Fibroblast of skin of right quadriceps (primary cell): ENCODE measurements at places on chromosomes 2 and 18.

DNA sequence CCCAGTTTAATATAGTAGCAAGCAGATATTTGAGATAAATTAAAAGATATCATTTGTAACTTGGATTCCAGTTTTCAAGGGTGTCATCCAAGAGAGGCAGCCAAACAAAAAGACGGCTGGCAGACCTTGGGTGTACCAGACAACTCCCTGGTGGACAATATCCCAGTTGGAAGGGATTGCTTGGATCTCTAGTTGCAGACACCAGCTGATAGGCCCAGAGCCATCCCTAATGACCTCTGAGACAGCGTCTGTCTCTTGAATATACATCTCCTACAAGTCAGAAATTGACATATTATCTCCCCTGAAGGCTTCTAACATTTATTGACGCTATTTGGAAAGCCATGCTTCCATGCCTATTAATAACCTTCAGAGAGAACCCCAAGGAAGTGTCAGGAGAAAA is 67.7 kb downstream of the ACVR1 start:
- no peak for DNase-seq

DNA sequence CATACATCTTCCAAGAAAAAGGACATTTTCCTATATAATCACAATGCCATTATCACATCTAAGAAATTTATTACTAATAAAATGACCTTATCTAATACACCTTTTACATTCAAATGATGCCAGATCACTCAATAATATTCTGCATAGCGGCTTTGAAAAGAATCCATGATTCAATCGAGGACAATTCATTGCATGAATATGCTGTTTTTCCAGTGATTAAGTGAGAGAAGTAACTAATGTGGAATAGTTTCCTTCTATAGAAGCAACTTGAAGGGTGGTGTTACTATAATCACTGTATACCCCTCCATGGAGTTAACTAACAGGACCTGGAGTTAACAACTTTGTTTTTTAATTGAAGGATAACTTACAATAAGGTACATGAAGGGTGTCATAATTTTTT is 9.1 kb downstream of the PLEK start:
- DNase-seq: no peak

DNA sequence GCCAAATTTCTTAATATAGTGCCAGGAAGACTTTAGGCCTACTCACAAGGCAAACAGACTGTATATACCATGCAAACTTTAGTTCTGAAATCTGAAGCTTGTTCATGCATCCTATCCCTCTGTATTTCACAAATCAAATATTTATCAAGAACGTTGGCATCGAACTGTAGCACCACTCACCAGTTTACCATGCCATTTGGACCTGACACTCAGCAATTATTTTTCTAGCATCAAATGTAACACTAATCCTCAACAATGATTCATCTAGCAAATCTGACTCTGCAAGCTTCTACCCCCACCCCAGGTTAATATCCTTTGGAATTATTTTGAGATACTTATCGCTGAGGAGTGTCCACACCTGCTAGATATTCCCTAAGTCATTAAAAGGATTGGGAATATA is 1506.6 kb downstream of the LRP1B start:
- no peak for DNase-seq

DNA sequence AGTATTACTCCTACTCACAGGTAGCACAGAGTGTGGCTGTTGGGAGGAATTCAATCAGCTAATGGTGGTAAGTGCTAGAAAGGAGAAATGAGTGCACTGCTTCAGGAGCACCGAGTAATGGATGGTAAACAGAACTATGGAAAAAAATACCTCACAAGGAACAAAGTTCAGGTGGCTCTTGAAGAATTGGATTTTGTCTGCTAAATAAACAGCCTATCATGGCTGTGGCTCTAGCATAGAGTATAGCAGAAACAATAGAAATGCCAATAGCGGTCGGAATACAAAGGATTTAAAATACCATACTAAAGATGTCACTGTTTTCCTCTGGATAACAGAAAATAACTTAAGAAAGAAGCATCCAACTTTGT is 482.5 kb downstream of the NUP35 start:
- DNase-seq: no peak

DNA sequence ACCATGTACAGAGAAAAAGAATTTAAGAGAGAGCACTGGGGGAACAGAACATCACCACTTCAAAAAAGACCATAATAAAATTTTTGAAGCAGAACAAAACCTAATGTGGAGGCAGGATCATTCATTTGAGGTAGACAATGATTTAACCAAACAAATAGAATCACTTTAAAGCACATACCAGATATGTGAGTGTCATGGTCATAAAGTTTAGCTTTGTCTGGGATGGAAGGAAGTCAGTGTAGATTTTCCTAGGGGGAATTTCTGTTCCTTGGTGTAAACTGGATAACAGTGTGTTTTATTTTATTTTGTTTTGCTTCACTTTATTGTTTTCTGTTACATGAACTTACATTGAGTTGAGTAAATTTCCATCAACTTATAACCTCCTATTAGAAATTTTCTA is 120.8 kb downstream of the CRIM1 start:
- DNase-seq: no peak

- DNase-seq: peak; percentile 29
Observed at GRCh38 chr2:207879536-207879935, 109.8 kb upstream of the FZD5 start.

- DNase-seq: no peak
Observed at GRCh38 chr2:38066421-38067115, 9.4 kb downstream of the CYP1B1 start.

GRCh38 chr18:12031846-12032245 is 50.5 kb downstream of the IMPA2 start:
- peak; percentile 80 for DNase-seq

DNA sequence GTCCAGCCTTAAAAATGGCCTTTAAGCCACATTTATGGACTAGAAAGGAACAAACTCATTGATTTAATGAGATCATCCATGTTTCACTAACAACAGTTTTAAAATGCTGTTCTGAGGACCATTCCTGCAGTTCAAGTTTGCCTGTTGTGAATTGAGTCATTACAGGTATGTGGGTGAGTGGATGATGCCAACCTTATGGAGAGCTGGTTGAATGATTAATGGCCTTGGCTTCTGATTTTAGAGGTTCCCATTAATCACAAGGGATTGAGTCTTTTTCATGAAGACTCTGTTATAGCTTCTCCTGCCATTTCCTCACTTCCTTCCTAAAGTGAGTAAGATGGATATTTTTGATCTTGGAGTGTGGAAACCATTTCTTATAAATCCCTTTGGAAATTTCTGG is 459.8 kb upstream of the SLC14A2 start:
- DNase-seq: no peak

- DNase-seq: peak; percentile 60
Observed at GRCh38 chr2:10497797-10498251, 49.7 kb upstream of the ODC1 start.

- DNase-seq: peak; percentile 53
Observed at GRCh38 chr18:63963615-63964256, 6.1 kb upstream of the SERPINB8 start.

DNA sequence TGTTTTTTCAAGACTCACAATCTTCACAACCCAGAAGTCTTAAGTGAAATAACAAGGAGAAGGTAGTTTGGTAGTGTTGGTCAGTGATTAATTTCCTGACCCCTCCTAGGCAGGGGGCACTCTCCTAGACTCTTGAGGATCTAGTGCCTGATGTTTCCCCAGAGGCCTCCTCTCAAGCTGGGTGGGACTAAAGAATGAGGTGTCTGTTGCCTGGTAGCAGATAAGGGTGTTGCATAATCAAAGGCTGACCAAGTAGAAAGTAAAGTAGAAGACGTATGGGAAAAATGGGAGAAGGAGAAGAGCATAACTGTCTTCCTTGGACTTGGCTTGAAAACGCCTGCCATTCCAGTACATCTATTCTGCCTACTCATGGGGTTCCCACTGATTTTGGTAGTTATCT is 37.8 kb downstream of the VIT start:
- DNase-seq: no peak

- no peak for DNase-seq
Observed at GRCh38 chr2:12062053-12062395, 315.6 kb downstream of the LPIN1 start.

- DNase-seq: peak; percentile 45
Observed at GRCh38 chr2:106542746-106543359, 55.7 kb downstream of the CD8B2 start.

- peak; percentile 92 for DNase-seq
Observed at GRCh38 chr2:157874997-157875640, 1.0 kb downstream of the ACVR1 start.

GRCh38 chr2:143623909-143624260 is 494.7 kb downstream of the ARHGAP15 start:
- DNase-seq: no peak

DNA sequence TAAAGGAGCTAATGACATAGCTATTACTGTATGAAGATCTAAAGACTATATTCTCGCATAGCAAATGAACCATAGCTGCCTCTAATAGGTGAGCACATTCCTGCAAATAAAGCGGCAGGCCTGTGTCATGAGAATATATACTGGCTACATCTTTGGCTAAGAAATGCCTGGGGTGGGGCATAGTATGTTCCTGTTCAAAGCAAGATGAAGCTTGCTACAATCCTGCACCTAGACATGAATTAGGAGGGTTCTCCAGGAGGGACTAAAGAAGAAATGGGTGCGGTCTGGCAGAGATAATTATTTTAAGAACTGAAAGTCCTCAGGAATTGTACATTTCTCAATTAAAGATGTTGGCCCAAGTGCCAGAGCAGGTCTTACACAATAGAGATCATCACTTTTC is 46.8 kb upstream of the PLA2R1 start:
- no peak for DNase-seq

GRCh38 chr2:143474586-143474985 is 345.4 kb downstream of the ARHGAP15 start:
- DNase-seq: no peak

DNA sequence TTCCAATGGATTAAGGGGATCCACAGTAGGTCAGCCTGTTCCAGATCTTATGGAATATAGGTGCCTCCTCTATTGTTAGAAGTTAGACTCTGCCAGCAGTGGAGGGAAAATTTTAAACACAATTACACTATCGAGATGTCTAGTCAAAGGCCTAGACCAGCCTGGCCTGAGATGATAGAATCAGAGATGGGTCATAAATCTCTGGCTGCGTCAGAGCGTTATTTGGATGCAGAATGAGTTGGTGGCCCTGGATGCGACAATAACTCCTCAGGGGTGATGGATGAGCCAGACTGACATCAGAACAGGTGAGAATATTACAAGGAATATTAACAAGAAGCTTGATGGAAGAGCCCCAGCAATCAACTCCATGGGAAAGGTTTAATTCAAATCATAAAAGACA is 149.3 kb upstream of the TCF4 start:
- DNase-seq: no peak

DNA sequence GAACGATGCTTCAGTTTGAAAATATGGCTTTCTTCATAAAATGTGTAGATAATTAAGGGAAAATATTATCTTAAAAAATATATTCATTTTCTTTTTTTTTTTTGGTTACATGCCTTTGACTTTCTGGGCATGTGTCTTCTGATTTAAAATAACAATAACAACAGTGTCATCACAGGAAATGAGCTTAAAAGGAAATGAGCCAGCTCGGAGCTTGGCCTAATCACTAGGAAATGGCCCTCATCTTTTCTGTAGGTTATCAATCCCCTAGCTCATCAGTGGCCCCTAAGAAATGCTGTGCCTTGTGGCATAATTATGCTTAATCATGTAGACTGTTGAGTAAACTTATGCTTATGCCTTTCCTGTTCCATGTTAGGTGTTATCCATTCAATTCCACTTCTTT is 141.8 kb upstream of the FHL2 start:
- no peak for DNase-seq

- no peak for DNase-seq
Observed at GRCh38 chr2:30987566-30987965, 150.7 kb downstream of the GALNT14 start.

DNA sequence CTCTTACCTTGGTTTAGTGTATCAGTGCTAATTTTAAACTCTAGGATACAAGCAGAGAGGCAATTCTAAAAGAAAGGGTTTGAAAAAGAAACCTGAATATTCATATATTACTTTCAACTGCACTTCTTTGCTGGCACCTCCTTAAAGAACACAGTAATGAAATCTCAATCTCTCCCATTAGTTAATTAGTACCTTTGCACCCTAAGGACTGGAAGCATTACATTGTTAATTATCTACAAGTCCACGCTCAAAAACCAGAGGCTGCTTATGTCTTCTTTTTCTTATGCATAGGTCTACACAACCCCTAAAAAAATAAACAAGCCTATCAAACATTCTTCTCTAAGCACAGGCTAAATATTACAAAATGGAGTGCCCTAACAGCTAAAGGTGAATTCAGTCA is 20.2 kb downstream of the EPHA4 start:
- DNase-seq: no peak
